ENCODE measurements at places on chromosomes 5 and 9. TPM values are rescaled to one million over a fixed set of nuclear protein-coding genes. Genes with fewer than 3 reads are reported as not detected.

DNA sequence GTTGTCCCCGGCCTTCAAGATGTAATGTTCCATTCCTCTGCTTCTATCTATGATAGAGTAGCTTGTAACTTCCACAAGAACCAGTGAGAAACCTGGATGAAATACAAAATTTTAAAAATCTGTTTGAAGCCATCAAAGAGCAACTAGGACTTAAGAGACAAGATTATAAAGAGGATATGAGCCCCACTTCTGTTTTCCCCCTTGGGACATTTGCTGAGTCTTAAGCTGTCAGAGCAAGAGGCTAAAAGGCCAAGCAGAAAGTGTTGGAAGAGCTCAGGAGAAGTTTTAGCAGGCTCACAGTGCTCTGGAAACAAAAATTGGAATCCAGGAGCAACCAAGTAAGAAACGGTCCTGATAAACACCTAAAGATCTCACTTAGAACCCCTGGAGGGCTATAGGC is 76.1 kb downstream of the ADRB2 start:
- H3K27ac ChIP-seq = no peak overlapping the region

GRCh38 chr9:126497660-126498275 is 116.0 kb upstream of the LMX1B start:
- DNase-seq = no peak
- peaks cover 12% of the 10 kb centered on the region for H3K4me1 ChIP-seq
- peaks cover 2% of the 10 kb centered on the region for H3K36me3 ChIP-seq
- no peak overlapping the region for H3K27ac ChIP-seq
- no peaks in the 10 kb centered on the region for H3K27me3 ChIP-seq

DNA sequence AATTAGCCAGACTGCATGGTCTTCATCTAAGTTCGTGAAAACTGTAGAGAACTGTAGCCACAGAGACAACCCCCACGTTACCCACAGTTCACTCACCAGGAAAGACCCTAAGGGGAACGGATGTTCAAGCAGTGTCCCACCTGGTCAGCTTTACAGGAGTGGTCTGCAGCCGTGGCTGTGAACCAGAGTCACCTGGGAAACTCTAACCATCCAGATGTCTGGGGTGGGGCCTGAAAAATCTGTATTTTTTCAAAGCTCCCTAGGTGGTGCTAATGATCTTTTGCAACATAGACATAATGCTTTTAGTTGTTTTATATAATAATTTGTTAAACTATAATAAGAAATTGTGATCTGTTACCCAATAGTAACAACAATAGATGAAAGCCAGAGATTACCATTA is 47.7 kb upstream of the ANGPTL2 start:
- H3K4me3 ChIP-seq = no peak overlapping the region
- H3K4me1 ChIP-seq = no peaks in the 10 kb centered on the region
- H3K27me3 ChIP-seq = no peaks in the 10 kb centered on the region
- no peaks in the 10 kb centered on the region for H3K36me3 ChIP-seq
- DNase-seq = no peak

GRCh38 chr9:5513966-5514616 is 3.8 kb downstream of the PDCD1LG2 start:
- DNase-seq = no peak
- H3K4me1 ChIP-seq = no peaks in the 10 kb centered on the region
- H3K36me3 ChIP-seq = no peaks in the 10 kb centered on the region
- no peaks in the 10 kb centered on the region for H3K27me3 ChIP-seq

DNA sequence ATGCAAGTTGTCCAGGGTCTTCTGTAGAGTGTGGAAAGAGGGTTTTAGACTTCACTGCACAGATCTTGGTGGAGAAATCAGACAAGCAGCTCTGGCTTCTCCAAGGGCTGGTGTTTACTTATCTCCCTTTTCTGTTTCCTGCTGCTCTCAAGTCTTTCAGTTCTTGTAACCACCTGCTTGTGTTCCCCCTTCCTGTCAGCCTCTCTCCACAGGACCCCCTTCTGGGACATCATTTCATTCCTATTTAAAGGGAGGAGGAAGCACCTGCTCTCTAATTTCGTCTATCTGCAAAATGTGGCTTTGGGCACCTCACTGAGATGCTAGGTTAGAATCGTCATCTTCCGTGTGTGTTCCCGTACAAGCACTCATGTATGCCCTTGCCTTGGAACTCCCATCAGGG is 636.2 kb downstream of the MTRR start:
- no peak for DNase-seq
- H3K36me3 ChIP-seq = no peaks in the 10 kb centered on the region
- no peaks in the 10 kb centered on the region for H3K4me1 ChIP-seq
- no peak overlapping the region for H3K27ac ChIP-seq

EQTN gene
- 2.7 TPM for total RNA-seq

GRCh38 chr5:159894149-159894720 is 22.0 kb upstream of the ADRA1B start:
- H3K27ac ChIP-seq = no peak overlapping the region
- H3K27me3 ChIP-seq = no peaks in the 10 kb centered on the region
- H3K4me1 ChIP-seq = no peaks in the 10 kb centered on the region
- no peak for DNase-seq
- H3K36me3 ChIP-seq = no peaks in the 10 kb centered on the region
- no peak overlapping the region for H3K4me3 ChIP-seq

GRCh38 chr9:33662871-33663270 is 132.5 kb upstream of the PRSS3 start:
- H3K36me3 ChIP-seq = no peaks in the 10 kb centered on the region
- H3K4me1 ChIP-seq = no peaks in the 10 kb centered on the region
- no peak overlapping the region for H3K27ac ChIP-seq
- DNase-seq = no peak
- H3K4me3 ChIP-seq = no peak overlapping the region
